ENCODE measurements at places on chromosomes 6 and 20.

- DNase-seq, result peak; percentile 52
Measured at GRCh38 chr6:107730106-107730505, 94.0 kb downstream of the SCML4 start.

DNA sequence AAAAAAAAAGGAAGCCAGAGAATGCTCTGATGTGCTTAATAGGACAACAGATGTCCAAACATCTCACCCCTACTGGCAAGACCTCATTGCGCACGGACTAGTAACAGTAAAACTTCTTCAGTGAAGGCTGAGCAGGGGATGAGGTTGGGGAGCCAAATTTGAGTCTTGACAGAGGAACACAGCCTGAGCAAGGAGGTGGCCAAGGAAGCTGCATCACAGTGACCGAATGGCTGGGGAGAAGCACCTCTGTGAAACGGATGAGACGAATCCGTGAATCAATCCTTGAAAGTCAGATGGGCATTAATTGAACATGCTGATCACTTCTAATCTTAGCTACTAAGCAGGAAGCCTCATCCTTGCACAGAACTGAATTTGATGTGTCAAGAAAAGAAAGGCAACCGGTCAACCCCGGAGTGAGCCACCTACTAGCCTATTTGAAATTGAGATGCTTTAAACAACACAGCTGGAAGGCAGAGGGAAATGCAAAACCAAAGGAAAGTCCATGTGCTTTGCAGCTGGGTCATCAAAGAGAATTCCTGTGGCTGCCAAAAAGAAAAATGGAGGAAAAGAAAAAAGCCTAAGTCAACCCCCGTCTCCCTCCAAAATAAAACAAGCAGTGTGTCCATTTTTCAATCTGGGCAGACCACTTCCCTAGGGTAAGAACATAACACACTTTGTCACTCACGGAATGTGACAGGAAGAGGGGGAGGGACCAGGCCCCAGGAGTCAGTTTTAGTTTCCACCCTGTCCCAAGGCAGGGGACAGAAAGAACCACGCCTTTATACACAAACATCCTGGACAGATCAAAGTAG lies 29.5 kb downstream of the PXDC1 start:
- no peak for DNase-seq

DNA sequence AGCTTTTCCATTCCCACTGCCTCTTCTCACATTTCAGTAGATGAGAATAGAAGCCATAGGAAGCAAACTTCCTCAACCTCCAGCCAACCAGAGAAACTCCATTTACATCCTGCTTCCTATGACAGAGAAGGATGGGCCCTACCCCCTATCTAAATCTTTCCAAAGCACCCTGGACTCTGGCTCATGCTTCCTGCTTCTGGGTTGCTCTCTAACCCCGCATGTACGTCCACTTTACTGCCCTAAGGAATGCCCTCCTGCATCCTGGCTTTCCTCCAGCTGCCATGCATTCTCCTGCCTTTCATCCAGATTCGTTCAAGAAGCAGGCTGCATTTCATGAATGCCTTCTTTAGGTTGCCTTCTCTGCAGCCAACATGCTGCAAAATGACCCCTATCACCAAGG lies 91.9 kb downstream of the FAM217A start:
- no peak for DNase-seq

DNA sequence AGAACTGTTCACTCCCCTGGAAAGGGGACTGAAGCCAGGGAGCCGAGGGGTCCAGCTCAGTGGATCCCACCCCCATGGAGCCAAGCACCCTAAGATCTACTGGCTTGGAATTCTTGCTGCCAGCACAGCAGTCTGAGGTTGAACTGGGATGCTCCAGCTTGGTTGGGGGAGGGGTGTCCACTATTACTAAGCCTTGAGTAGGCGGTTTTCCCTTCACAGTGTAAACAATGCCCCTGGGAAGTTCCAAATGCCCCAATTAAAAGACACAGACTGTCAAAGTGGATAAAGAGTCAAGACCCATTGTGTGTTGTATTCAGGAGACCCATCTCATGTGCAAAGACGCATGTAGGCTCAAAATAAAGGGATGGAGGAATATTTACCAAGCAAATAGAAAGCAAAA lies 150.2 kb downstream of the LPA start:
- DNase-seq, result no peak

DNA sequence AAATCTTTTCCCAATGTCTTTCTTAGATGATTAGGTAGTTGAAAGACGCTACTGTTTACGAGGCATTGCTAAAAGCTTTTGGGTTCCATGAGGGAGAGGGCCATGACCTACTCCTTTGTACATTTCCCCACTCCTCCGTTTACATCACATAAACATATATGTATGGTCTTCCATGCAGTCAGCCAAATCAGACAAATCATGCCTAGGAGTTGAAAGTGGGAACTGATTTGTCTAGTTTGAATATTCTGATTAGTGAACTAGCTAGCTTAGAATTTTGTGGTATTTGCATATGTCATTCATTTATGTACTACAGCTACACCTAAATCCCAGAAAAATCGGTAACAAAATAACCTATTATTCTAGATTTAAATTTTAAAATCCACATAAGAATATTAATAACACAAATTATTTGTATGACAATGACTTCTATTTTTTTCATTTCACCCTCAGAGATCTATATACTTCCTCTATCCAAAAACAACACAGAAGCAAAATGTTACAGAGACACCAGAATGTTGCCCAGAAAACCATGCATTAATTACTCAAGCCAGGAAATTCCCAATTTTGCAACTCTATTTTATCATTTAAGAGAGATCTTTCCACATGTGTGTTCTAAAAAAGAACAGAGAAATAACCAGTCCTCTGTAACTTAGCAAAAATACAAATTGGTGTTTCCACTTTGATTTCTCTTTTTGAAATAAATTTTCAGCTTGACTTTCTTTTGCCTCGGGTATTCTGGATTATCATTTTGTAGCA lies 231.9 kb downstream of the LAMA2 start:
- DNase-seq, result no peak

DNA sequence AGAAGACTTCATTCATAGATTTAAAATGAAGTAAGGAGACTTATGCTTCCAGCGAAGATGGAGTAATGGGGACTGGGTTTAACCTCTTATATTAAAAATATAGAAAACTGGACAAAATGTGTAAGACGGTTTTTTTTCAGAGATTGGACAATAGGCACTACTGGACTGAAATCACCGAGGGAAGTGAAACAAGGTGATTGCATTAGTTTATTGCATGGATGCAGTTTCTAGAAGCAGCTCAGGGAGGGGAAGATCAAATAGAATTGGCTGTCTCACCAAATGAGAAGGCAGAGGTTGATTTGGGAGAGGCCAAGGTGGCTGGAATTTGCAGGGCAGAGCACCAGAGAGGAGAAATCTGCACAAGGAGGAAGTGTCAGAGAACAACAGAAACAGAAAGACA lies 162.6 kb downstream of the DNAH8 start:
- DNase-seq, result no peak

GRCh38 chr6:109239160-109239559 lies 143.1 kb downstream of the CD164 start:
- no peak for DNase-seq

DNA sequence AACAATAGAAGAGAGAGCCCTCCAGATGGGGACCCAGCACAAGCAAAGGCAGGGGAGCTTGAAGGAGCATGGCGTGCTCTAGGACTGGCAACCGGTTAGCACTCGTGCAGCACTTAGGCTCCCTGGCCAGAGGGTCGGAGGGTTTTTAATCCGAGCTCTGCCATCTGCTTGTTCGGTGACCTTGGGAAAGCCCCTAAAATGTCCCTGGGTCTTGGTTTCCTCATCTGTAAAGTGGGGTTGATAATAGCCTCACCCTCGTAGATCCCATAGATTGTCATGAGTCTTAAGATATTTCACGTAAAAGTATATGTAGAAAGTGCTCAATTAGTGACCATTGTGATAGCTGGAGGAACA lies 16.6 kb upstream of the HCK start:
- no peak for DNase-seq

GRCh38 chr20:60310560-60311349 lies 352.5 kb downstream of the CDH26 start:
- no peak for DNase-seq

DNA sequence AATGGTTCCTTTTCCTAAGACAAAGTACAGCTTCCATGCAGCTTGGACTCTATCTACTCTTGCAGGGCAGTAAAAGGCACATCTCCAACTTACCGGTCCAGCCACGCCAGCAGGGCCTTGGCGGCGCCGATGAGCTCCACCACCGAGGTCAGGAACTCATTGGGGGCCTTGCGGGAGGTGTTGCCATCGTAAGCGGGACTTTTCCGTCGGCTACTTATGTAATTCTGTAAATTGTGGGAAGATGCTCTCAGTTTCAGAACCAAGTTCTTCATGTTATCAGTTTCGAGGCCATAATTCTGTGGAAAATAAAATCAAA lies 68.5 kb downstream of the CNKSR3 start:
- DNase-seq, result no peak

GRCh38 chr20:63178889-63179686 lies 36.8 kb downstream of the YTHDF1 start:
- peak; percentile 71 for DNase-seq

DNA sequence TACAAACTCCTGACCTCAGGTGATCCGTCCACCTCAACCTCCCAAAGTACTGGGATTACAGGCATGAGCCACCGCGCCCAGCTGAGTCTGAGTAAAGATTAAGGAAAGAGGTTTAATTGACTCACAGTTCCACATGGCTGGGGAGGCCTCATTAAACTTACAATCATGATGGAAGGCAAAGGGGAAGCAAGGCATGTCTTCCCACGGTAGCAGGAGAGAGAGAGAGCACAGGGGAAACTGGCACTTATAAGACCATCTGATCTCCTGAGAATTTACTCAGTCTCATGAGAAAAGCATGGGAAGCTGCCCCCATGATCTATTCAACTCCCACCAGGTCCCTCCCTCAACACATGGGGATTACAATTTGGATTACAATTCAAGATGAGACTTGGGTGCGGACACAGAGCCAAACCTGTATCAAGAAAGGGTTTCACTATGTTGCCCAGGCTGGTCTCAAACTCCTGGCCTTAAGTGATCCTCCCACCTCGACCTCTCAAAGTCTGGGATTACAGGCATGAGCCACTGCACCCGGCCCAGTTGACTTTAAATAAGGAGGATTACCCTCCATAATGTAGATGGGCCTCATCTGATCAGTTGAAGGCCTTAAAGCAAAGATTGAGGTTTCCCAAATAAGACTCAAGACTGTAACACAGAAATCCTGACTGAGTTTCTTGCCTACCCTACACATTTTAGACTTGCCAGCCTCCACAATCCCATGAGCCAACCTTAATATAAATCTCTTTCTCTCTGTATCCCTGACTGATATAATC lies 13.1 kb upstream of the PEX7 start:
- DNase-seq, result no peak

DNA sequence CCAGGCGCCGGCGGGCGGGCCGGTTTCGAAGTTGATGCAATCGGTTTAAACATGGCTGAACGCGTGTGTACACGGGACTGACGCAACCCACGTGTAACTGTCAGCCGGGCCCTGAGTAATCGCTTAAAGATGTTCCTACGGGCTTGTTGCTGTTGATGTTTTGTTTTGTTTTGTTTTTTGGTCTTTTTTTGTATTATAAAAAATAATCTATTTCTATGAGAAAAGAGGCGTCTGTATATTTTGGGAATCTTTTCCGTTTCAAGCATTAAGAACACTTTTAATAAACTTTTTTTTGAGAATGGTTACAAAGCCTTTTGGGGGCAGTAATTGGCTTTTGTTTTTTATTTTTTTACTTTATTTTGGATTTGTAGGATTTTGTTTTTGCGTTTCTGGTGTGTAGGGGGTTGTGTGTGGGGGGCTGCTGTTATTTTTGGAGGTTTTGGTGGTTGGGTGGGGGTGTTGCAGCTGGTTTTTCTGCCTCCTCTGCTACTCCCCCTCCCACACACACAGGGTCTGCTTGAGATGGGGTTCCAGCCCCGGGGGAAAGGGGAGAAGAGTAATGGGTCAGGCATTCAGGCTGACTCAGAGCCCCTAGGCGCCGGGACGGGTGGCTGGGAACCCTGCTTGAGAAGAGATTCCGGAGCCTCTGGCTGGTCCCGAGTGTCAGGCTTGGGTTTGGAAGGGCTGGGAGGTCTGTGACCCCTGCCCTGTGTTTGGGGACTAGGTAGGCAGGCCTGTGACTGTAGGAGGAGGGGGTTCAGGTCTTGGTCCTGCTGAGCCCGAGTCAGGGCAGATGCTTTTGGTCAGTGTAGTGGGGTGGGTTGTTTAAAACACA lies 2.0 kb downstream of the CEBPB start:
- DNase-seq, result peak; percentile 87

- DNase-seq, result no peak
Measured at GRCh38 chr6:21537637-21538036, 55.9 kb upstream of the SOX4 start.

DNA sequence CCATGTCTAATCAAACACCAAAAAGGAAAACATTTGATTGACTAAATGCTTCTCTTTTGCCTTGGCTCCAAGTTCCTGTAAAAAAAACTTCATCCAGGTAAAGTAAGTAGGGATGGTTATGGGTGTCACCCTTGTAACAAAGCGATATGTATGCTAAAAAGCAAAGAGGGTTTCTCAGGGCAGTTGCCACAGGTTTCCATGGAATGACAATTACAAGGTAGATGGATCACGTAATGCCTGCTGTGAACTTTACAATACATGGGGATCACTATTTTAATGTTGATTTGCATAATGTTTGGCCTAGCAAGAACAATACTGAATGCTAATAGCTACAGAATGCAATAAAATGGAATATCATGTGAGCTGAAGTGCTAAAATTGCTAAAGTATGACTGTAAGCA lies 2.9 kb upstream of the BMP2 start:
- DNase-seq, result no peak

GRCh38 chr20:23005776-23006175 lies 29.3 kb upstream of the SSTR4 start:
- DNase-seq, result no peak

DNA sequence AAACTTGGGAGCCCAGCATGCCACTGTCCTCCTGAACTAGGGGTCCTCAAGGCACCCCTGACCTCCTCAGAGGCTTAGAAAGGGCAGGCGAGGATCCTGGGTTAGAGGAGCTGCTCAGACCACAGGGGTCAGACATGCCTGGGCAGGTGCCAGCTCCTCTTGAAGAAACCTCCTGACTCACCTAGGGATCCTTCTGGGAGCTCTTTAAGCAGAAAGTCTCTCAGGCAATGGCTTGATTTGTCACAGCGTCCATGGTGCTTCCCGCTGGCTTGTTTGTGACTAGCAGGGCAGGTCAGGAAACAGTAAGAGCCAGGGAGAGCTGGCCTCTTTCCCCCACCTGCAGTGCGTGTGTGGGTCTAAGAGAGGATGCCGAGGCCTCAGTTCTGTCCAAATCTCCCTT lies 174.5 kb upstream of the SNX9 start:
- no peak for DNase-seq

- no peak for DNase-seq
Measured at GRCh38 chr20:58024241-58024721, 204.2 kb downstream of the ANKRD60 start.

GRCh38 chr6:133973109-133973971 lies 20.3 kb downstream of the TBPL1 start:
- no peak for DNase-seq

DNA sequence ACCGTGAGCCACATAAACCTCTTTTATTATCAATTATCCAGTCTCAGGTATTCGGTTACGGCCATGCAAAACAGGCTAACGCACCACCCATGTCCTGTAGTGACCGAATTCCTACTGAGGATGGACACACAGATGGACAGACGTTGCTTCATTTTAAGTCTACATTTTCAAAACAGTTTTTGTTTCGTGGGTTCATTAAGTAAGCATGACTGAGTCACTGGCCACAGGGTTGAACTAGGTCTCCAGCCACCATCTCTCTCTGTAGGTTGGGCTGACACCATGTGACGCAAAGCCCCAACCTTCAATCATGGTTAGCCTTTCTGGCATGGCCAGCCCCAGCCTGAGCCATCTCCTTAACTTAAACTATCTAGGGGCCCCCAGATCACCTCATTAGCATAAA lies 110.0 kb upstream of the SLC22A23 start:
- no peak for DNase-seq

GRCh38 chr6:16480763-16481560 lies 242.6 kb downstream of the GMPR start:
- no peak for DNase-seq
